ENCODE measurements at places on chromosomes 1 and 21.

GRCh38 chr1:56284928-56285327, 294.4 kb downstream of the PLPP3 start:
- DNase-seq: no peak

GRCh38 chr1:225851805-225852204, 30.4 kb downstream of the TMEM63A start:
- no peak for DNase-seq

GRCh38 chr1:41591891-41592290, 107.4 kb upstream of the EDN2 start:
- no peak for DNase-seq

DNA sequence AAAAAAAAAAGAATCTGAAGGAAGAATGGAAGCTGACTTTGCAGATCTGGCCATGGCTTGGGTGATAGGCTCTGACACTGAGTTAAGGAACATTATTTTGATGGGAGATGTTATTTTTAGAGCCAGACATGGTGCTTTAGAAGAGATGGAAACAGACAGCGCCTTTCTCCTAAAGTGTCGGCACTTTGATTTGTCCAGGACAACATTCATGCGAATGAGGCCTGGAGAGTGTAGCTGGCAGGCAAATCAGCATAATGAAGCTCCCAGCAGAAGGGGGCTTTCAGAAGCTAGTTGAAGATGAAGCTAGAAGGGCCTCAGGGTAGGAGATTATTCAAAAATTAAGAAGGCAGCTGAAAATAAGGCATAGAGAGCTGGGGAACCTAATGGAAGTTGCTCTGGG, 397.7 kb downstream of the RWDD3 start:
- no peak for DNase-seq

DNA sequence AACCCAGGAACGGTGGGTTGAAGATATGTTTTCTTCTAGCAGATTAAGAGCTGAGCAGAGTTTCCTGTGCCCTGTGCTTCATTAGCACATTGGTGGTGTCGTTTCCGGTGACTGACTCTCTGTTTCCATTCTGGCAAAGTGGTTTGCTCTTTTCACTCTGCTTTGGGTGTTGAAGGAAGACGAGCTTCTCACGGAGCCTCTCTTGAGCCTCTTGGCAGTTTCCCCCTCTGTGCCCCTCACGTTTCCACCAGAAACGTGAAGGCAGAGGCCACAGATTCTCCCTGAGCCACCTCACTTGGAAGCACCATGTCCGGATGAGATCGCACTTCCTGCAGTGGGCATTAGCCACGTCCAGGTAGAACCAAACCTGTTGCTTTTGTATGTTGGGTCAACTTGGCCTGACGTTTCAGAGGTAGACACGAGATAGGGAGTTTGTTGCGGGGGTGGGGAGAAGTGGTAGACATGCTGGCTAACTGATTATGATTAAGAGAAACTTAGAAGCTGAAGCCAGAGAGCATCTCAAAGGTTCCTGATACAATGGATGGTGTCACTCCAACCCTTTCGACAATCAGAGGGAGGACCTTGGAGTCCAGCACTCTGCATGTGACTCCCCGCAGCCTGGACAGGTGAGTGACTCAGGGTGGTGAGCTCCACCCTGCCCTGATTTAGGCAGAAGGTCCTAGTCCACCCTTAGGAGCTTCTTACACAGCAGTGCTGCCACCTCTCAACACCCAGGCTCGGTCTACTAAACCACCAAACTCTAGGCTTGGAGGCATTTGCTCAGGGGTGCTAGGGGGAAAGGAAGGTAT, at the start of gene LAX1:
LAX1 (plus strand) TSS at position 155 of the 809 bp plus-strand sequence; CDS start at position 538, 383 bp downstream.
- no peak for DNase-seq

- no peak for DNase-seq
Observed at GRCh38 chr21:39712976-39713375, 32.0 kb upstream of the IGSF5 start.

- no peak for DNase-seq
Observed at GRCh38 chr21:46244602-46245001, 16.0 kb upstream of the LSS start.

DNA sequence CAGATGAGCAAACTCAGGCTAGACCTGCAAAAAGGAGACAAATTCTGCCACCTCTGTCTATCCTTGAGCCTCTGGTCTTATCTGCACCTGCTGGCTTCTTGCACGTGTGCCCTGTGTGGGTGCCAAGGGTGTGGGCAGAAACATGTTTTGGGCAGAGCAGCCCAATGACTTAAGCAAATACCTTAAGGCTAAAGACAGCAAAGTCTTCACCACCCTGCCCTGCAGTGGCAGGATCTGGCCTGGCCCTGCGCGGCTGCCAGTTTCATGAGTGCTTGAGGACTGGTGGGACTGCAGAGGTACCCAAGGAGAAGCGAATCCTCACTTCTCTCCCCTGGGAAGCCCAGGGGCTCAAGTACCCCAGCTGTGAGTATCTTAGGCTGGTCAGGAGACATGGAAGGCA, 3.8 kb upstream of the SLC26A9 start:
- no peak for DNase-seq

DNA sequence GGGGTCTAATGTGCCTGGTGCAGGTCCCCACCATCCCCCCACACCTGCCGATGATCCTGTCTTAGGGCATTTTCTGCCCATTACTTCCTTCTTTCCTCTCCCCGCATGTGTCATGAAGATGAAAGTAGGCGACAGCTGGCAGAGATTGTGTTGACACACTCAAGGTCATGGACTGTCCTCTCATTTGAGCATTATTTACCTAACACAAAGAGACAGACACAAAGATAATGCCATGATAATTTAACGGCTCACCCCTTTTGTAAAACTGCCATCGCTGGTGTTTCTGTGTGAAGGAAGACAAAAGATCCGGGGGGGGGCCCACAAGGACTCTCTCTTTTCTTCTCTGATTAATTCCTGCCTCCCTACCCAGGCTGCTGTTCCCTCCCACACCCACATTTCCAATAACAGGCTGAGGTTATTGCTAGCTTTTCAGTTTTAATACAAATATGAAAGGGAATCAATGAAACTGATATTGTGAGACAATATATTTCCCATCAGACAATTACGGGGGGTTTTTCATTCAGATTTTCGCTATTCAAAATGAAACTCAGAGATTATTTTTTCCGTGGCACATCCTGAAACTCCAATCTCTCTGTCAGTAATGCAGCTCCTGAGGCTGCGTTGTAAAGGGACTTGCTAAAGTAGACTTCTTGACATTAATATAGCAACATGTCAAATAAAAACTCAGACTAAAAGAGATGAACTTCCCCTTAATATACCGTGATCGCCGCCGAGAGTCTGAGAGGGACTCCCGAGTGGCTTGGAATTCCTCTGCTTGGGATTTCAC, 561.1 kb downstream of the NPHP4 start:
- DNase-seq: no peak

DNA sequence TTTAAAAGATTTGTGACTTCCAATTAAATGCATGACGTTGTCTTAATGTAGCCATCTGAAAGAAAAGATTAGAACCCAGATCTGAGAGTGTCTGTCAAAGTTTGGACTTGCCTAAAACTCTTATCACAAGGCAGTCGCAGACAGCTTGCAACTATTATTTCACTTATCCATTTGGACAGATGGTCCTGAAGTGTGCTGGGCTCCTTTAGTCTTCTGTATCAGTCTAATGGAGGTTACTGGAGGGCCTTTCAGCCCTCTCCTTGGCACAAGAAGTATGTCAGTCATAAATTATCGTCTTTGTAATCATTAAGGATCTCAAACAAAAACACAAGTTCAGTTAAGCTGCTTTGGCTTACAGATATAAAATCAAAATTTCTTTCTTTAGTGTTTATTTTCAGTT, 15.5 kb downstream of the PROX1 start:
- DNase-seq: no peak

- DNase-seq: no peak
Observed at GRCh38 chr1:159752135-159752580, 28.6 kb upstream of the DUSP23 start.

- peak; percentile 42 for DNase-seq
Observed at GRCh38 chr21:26846036-26846931, 1.1 kb upstream of the ADAMTS1 start.

DNA sequence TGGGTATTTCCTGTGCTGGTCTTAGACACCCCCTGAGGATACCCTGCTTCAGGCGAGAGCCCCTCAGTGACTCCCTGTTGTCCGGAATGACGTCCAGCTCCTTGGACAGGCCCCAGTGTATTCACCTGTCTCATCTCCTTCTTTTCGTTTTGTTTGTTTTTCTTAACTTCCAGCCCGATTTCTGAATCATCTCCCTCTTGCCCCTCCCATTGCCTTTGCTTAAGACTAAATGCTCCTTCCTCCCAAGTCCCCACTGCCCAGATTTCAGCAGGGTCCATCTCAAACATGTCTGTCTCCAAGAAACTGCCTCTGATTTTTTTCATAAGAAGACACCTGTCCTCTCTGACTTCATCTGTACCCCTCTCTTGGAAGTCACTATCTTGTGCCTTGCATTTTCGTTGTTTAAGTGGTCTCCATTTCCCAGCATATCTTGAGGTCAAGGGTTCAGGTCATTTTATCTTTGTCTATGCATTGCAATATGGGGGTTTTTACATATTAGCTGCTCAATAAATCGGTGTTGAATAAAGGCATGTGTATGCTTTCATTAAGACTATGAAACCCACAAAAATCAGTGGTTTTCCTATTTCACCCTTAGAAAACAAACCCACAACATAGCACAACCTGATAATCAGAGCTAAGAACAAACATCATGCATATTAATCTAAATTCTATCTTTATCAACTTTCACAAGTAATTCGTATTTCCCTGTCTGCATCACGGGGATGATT, 58.4 kb upstream of the LGALS8 start:
- no peak for DNase-seq

DNA sequence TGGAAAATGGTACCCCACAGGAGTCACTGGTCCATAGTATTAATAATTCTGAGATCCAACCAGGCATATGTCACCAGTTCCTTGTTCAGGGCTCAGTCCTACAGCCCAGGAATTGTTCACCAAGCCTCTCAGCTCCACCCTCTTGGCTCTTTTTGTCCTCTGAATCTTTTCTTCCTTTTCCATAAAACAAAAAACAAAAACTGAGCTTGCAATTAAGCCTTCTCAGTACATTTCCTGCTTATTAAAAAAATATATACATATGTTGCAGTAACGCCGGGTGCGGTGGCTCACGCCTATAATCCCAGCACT, 23.4 kb upstream of the KIF1B start:
- DNase-seq: no peak

GRCh38 chr1:218493986-218494385, 148.8 kb downstream of the TGFB2 start:
- DNase-seq: no peak

GRCh38 chr1:30363031-30363430, 360.4 kb downstream of the MATN1 start:
- DNase-seq: no peak

DNA sequence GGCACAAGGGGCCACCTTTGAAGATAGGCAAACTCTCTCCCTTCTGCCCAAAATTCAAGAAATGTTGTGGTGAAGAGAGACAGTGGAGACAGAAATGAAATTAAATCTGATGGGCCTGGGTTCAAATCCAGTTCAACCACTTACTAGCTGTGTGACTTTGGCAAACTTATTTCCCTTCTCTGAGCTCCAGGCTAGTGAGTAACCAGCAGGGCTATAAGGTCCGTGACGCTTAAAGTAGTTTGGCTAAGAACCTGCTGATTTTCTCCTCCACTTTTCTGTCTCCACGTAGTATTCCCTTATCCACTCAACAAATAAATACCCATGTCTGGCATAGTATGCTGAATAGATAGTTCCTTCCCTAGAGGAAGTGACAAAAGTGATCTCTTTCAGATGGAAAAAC, 1.9 kb downstream of the SLC2A1 start:
- no peak for DNase-seq

DNA sequence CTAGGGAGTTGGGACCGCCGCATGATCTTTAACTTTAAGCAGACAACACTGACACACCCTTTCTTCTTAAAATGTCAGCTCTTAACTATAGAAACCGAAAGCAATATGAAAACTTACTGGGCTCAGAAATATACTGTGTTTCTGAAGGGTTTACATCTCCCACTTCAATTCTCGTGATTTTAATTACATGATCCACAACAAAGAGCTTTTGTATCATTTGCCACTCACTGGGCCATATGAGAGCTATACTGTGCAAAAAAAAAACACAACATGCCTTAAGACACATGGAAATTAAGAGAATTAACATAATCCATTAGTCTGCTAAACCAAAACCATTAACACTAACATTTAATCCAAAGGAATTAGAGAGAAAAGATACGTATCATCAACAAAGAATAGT, 35.0 kb upstream of the RAP1GAP start:
- no peak for DNase-seq

DNA sequence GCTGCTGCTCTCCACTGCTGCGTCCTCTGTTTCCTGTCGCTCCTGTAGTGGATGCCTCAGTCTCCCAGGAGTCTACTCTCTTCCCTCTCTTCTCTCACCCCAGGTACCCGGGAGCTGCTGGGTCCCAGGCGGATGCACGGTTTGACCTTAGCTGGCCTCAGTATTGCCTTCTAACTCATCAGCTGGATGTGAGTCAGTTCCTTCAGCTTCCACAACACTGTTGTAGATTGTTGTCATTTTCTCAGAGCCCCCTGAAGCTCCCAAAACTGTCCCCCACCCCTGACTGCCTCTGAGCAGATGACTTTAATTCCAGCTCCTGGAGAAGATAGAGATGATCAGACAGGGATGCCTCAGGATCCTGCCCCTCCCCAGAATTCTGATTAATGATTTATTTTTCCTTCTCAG, 7.2 kb downstream of the CNIH3 start:
- DNase-seq: no peak

- no peak for DNase-seq
Observed at GRCh38 chr1:246398126-246398813, 108.8 kb downstream of the SMYD3 start.

DNA sequence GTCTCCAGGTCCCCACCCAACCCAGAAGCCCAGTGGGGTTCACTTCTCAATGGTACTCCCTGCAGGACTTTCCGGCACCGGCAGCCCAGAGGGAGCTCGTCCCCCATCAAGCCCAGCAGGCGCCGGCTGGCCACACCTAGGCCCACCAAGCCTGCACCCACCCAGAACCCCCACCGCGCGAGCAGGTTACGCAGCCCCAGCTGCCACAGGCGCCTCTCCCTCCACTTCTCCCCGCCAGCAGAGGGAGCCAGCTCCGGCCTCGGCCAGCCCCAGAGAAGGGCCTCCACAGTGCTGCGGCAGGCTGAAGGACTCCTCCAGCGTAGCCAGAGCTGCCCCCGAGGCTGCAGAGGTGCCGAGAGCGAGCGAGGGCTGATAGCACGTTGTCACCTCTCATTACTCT, 722.3 kb downstream of the PLA2G4A start:
- no peak for DNase-seq

GRCh38 chr1:189374816-189375215, 1102.8 kb downstream of the BRINP3 start:
- DNase-seq: no peak

DNA sequence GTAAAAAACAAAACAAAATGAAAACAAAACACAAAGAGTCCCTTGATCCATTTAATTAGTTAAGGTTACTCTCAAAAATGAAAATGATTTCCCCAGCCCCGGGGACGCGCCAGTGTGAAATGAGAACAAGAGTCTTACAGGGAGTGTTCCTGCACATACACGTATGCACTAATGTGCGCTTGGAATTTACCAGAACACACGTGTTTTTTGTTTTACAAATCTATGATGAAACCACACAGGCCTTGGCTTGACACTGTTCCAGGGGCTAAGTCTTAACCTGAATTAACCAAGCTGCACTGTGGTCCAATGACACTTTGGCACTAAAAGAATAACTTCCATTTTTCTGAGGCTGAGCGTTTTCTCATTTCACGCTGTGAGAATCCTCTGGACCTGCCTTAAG, 63.7 kb downstream of the SLC45A1 start:
- no peak for DNase-seq

All from progenitor cell of endocrine pancreas (in vitro differentiated cells).